Kidney (tissue), 22 donors: ENCODE measurements at places on chromosomes 5 and 9. TPM values are rescaled to one million over a fixed set of nuclear protein-coding genes. Genes with fewer than 3 reads are reported as not detected.

Gene PDLIM4
- 31.6 TPM for polyA plus RNA-seq

Gene DAB2IP
- 33.8 TPM for polyA plus RNA-seq

Gene S1PR3
- 12.4 TPM for polyA plus RNA-seq

Gene PCA3
- polyA plus RNA-seq = 0.11 TPM

Gene LHX3
- polyA plus RNA-seq = not detected

Gene SLC6A18
- polyA plus RNA-seq = 1.5 TPM

Gene MTMR12
- polyA plus RNA-seq = 9.3 TPM

Gene PCDHGB1
- polyA plus RNA-seq = 0.37 TPM
